Stimulated activated CD8-positive, alpha-beta memory T cell treated with anti-CD3 and anti-CD28 coated beads, Interleukin-7, amount 100 ng/mL, for 1 hour (primary cell): ENCODE measurements at places on chromosomes 13 and 19.

- DNase-seq = no peak
Observed at GRCh38 chr13:78103936-78104335, 185.3 kb upstream of the EDNRB start.

DNA sequence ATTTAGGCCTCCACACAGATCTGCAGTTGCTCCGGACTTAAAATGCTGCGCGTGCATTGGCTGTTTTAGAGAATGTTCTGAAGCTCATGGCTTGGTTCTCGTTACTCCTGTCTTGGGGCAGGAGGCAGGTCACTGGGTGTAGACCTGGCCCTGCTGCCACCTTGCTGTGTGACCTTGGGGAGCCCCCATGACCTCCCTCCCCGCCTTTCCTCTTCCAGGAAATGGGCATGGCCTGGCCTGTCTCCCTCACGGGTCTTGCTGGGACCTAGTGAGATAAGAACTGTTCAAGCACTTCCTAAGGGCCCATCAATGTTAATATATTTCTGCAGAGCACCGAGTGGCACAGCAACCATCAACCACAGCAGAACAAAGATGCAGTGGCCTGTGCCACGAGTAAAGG, 49.4 kb downstream of the KLF2 start:
- no peak for DNase-seq

DNA sequence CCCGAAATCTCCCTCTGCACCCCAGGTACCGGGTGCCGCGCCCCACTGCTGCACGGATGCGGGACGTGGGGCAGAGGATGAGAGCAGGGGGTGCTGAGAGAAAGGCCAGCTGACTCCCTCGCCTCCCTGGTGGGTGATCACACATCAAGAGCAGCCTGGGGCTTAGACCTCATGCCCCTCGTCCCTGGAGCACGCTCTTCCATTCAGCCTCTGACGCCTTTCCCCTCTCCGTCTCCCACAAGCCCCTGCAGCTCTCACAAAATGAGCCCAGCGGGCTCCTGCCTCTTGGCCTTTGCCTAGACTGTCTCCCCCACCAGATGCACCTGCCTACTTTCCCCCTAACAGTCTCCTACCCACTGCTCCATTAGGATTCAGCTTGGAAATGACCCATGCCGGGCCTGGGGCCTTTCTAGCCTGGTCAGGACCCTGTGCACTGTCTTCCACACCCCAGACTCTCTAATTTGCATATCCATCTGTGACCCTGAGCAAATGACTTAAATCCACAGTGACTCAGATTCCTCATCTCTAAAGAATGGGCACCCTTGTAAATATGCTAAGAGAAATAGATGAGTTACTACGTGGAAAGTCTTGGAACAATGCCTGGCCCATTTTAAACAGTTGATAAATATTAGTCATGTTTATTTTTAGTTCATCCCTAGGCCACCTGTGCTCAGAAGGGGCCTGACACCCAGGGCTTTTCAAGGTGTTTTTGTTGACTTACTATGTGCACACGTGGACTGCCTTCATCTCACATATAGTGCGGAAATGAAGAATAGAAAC, 582 bp upstream of the PTPRH start:
- no peak for DNase-seq

- no peak for DNase-seq
Observed at GRCh38 chr13:80180740-80181355, 160.1 kb downstream of the SPRY2 start.

DNA sequence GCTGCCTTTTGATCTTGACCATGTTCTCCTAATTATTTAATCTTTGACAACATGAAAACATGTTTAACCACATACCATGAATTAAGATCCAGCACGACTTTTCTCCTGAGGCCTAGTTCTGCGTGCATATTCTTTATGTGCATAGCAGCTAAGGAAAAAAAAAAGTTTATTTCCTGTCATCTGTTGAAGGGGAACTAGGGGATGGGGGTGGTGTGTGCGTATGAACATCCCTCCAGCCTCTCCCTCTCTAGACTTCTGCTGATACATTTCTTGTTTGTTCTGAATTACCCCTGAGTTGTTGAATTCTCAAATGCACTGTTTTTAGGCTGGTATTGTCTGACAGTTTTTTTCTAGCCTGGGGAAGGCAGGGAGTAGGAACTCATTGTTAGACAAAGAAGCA, 543.3 kb downstream of the FGF9 start:
- DNase-seq = no peak

- no peak for DNase-seq
Observed at GRCh38 chr13:84659359-84659661, 777.0 kb upstream of the SLITRK1 start.

- no peak for DNase-seq
Observed at GRCh38 chr13:67036699-67037457, 193.3 kb downstream of the PCDH9 start.

DNA sequence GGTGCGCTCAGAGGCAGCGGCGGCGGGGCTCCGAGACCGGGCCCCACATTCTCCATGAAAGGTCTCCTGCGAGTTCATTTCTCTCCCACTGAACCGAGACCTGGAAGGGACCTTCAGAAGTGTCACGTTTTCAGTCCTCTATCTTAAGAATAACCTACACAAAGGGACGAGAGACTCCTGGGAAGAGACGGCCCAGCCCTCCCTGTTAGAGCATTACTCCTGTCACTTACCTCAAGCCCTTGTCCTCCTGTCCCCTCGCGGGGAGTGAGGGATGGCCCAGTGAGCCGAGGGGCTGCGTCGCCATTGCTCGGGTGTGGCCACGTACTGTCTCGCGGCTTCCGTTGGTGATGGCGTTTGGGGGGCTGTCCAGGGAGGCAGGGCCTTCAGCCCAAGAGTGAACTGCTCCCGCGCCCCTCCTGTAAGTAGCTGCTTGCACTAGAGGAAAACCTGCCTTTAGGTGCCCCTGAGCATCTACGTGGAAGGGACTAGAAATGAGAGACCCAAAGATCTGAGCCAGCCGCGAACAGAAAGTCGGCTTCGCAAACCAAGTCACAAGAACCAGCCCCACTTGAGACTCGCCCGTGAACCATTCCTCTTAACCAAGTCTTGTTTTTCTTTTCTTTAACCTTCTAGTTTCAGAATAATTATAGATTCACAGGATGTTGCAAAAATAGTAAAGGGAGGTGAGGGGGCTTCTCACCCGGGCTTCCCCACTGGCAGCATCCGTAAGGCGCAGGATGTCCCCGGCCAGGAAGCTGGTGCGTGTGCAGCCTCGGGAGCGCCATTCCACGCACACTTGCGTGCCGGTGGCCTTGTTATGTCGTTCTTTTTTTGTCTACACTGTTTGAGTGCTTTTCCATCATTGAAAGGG, 21.1 kb upstream of the NDUFS7 start:
- DNase-seq = no peak

- DNase-seq = no peak
Observed at GRCh38 chr13:66425741-66426140, 804.4 kb downstream of the PCDH9 start.

DNA sequence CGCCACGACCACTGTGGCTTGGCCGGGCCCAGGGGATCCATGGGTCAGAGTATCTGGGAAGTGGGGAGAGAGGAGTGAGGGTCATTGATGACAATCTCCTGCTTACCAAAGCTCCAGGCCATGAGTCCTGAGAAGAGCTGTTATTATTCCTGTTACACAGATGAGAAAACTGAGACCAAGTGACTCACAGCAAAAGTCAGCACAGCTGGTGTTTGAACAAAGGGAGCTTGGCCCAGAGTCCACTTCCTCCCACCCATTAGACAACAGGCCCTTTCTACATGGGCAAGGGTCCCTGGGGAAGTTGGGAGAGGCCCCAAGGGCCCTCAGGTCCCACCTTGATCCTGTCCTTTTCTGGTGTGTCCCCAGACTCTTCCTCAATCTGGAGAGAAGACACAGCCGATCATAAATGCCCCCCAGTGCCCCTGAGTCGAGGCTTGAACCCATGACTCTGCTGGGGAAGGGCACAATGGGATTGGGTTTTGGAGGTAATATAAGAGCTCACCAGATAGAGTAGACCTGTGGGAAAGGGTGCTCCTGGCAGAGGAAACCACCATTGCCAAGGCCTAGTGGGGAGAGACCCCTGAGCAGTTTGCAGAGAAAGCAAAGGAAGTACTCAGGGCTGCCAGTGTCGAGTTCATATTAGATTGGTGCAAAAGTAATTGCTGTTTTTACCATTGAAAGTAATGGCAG, 6.8 kb downstream of the FUT6 start:
- no peak for DNase-seq

GRCh38 chr13:45728759-45729158, 26.6 kb downstream of the CBY2 start:
- no peak for DNase-seq

DNA sequence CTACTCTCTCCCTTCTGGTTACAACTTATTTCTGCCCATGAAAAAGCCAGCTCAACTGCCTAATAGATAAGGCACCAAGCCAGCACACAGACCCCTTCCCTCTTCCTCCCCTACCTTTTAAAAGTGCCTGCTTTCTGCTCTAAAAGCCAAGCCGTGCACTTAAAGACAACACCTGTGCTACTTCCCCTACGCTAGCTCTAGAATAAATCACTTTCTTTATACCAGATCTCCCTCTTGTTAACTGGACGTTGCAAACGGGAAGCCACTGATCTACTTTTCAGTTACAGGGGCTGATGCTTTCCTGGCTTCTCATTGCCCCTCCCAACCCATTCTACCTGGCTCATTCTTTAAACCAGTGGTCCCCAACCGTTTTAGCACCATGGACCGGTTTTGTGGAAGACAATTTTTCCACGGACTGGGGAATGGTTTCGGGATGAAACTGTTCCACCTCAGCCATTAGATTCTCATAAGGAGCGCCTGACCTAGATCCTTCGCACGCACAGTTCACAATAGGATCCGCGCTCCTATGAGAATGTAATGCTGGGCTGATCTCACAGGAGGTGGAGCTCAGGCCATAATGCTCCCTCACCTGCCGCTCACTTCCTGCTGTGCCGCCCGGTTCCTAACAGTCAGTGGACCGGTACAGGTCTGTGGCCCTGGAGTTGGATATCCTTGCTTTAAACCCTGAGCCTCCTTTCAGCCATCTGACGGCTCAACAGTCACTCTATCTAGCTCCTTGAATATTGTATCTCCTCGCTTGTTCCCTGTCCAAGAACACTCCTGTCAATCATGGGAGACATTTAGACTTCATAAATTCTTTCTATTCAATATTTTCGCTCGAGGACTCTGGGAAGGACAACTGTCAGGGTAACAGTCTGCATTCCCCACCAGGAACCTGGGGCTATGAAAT, 841 bp upstream of the ZNF223 start:
- no peak for DNase-seq

- no peak for DNase-seq
Observed at GRCh38 chr13:84238381-84238780, 356.1 kb upstream of the SLITRK1 start.

- no peak for DNase-seq
Observed at GRCh38 chr13:73056565-73056962, 2.2 kb upstream of the KLF5 start.

DNA sequence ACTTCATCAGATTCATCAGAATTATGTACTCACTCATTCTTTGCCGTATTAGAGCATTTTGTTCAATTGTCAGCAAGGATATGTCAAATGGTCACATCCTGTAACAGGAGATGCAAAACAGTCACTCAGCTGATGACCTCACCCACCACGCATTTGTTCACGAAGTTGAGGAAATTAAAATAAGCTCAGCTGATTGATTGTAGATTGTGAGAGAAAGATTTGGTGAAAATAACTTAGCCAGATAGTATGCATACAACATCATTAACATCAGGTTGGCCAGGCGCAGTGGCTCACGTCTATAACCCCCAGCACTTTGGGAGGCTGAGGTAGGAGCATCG, 22.6 kb upstream of the CDC16 start:
- no peak for DNase-seq

DNA sequence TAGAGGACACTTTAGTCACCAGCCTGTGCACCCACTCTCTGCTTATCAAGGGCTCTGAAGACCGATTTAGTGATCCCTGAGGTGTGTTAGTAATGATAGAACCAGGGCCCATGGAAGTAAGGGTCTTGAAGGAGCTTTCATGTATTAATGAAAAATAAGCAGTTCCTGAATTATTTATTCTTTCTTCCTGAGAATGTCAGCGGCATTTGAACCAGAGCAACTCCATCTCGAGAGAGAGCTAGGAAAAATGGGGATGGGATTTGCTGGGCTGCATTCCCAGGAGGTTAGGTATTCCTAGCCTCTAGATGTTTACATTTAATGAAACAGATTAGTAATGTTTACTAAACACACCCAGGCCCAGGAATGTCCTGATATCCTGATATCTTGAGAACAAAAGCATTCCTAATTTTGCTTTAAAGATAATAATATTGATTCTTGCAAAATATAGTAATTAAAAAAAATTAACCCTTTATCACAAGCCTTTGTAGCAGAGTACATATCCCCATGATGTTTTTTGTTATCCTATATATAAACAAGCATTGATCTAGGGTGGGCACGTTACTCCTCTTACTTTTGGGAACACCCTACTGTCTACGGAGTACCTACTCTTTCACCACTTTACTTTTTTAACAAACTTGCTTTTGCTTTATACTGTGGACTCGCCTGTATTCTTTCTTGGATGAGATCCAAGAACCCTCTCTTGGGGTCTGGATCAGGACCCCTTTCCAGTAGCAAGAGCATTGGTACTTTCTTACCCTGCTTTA, 63.1 kb downstream of the COG3 start:
- no peak for DNase-seq

GRCh38 chr19:16850133-16850532, 20.9 kb downstream of the SIN3B start:
- no peak for DNase-seq

DNA sequence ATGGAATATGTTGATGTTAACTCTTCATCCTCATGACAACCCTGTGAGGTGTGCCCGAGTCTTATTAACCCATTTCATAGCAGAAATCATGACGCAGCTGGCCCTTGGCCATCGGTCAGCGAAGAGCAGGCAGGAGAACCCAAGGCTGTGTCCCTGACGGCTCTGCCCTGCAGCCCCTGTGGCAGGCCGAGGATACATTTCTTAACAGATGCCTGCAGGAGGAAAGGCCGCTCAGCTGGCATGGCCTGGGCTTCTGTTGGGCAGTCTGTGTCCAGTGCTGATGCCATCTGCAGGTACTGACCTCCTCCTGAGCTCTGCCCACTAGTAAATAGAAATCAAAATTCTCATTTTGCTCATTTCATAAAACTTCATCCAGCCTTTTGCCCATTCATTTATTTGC, 35.4 kb upstream of the MCF2L start:
- DNase-seq = no peak

GRCh38 chr13:111339366-111340143, 19.1 kb downstream of the TEX29 start:
- no peak for DNase-seq

GRCh38 chr13:40336228-40337221, 329.9 kb downstream of the FOXO1 start:
- no peak for DNase-seq

- DNase-seq = no peak
Observed at GRCh38 chr13:71864094-71864985, 2.7 kb downstream of the DACH1 start.

GRCh38 chr19:16044746-16045145, 31.5 kb upstream of the TPM4 start:
- DNase-seq = no peak

GRCh38 chr13:110492679-110493593, 68.6 kb downstream of the RAB20 start:
- DNase-seq = no peak

- no peak for DNase-seq
Observed at GRCh38 chr19:18587962-18588610, 512 bp upstream of the REX1BD start.

GRCh38 chr13:97912139-97912535, 41.3 kb upstream of the IPO5 start:
- no peak for DNase-seq

- DNase-seq = no peak
Observed at GRCh38 chr13:103638706-103639105, 572.5 kb upstream of the SLC10A2 start.
